ENCODE measurements at places on chromosomes 7 and 10.
A peak's percentile ranks its signal among the peaks of the same experiment; 100 is the strongest.

GRCh38 chr7:3575753-3576531, 274.9 kb downstream of the SDK1 start:
- DNase-seq, result no peak

- DNase-seq, result peak; percentile 97
Measured at GRCh38 chr10:74589226-74589673, 237.2 kb upstream of the KAT6B start.

DNA sequence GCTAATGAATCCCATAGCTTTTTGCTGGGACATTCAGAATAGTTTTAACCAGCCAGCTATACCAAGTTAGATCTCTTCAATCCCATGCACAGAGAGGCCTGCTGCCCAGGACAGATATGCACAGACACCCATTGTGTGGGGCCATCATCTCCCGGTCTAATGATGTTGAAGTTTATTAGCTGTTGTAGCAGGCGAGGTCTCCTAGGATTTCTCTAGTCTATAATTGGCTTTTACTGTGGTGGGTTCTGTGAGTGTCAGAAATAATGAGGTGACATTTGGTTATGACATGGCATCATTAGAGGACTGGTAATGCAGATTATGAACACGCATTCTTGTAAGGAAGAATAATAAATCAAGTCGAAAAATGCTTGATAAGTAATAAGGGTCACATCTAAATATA, 81.4 kb upstream of the PLPP4 start:
- DNase-seq, result peak; percentile 74

- DNase-seq, result no peak
Measured at GRCh38 chr10:72065439-72066025, 22.8 kb downstream of the SPOCK2 start.

Data from esophagus muscularis mucosa (tissue), 4 donors.